CD4-positive, alpha-beta T cell treated with Interleukin-15 for 4 hours (primary cell): ENCODE measurements at places on chromosomes 12 and 14.

DNA sequence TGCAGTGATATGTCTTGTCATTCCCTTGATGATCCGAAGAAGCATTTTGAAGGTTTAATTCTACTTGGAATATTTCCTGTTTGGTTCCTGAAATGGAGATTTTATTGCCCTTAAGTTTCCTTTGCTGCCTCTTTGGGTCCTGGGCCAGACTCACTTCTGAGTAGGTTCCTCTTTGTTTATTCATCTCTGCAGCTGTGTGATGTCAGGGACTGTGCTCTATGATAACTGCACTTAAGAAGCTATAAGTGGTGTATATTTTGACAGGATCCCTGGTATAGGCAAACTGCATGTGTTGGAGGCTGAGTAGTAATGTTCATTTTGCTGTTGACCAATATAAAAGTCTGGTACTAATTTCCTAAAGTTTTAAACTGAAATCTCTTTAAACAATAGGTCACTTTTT lies at the start of gene KLRC4:
Gene KLRC4, minus strand, starts transcription at position 366 of the 400 bp plus-strand sequence. Its CDS starts 182 bp downstream, at position 184.
- peak; percentile 49 for DNase-seq

DNA sequence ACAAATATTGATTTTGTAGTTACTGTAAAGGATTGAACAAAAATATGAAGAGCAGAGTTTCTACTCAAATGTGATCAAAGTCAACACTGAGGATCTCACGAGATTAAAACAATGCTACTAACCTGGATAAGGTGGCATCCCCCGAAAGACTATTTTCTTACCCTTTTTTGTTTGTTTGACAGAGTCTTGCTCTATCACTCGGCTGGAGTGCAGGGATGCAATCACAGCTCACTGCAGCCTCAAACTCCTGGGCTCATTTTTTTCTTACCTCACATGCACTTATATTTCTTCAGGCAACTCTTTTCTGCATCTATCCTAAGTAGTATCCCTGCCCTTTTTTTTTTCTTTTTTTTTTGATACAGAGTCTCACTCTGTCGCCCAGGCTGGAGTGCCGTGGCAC lies 109.2 kb downstream of the VEZT start:
- DNase-seq, result no peak

- DNase-seq, result no peak
These were observed 292.4 kb upstream of the TBX3 start for GRCh38 chr12:114976372-114976771.

DNA sequence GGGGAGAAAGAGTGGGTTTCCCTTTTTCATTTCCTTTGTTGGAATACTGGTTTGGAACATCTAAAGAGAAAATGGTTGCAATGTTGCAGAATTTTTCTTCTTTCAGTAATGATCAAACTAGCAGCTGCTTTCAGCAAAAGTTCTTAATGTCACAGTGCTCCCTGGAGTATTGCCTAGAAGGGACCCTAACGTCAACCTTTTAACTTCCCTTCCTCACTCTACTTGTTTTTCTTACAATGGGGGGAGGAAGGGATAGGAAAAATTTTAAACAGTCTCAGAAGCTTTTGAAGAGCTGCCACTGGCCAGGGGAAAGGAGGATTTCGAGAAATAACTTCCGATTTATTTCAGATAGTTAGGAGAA lies 521.8 kb downstream of the MED13L start:
- no peak for DNase-seq

- no peak for DNase-seq
These were observed 786 bp downstream of the SLC25A47 start for GRCh38 chr14:100323942-100324307.

DNA sequence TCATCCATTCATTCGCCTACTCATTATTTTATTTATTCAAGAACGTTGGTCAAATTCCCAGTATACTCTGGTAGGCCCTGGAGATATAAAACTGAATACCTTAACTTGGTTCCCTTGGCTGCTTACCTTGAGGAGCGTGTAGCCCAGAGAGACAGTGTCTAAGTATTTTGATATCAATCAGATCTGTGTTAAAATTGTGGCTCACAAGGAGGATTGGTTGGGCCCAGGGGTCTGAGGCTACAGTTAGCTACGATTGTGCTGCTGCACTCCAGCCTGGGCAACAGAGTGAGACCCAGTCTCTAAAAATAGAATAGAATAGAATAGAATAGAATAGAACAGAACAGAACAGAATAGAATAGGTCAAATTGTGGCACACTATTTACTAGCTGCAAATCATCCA lies 438.4 kb downstream of the ADAMTS20 start:
- no peak for DNase-seq

- DNase-seq, result no peak
These were observed 660.4 kb downstream of the VRK1 start for GRCh38 chr14:97457575-97458085.

GRCh38 chr12:66189486-66189843 lies 451 bp downstream of the IRAK3 start:
- DNase-seq, result no peak

- no peak for DNase-seq
These were observed 11.9 kb downstream of the FBLN5 start for GRCh38 chr14:91935586-91935985.

- no peak for DNase-seq
These were observed 403.1 kb downstream of the TMEM121 start for GRCh38 chr14:105929327-105930081.

GRCh38 chr12:4977102-4977501 lies 66.6 kb upstream of the KCNA5 start:
- no peak for DNase-seq

DNA sequence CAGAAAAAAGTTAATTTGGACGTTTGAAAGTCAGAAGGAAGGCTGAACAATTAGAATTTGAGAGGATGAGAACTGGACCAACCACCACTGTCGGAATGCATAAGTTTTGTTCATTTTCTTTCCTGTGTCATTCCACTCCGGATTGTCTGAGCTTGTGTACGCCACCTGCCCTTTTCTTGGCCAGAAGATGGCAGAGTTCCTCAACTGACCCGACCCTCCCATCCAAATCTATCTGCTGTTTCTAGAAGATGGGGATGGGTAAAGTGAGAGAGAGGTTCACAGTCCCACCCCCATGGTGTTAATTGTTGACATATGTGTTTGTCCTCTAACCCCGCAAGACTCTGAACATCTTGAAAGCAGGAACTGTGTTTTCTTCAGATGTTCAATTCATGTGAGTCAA lies 388.0 kb downstream of the VRK1 start:
- peak; percentile 25 for DNase-seq

DNA sequence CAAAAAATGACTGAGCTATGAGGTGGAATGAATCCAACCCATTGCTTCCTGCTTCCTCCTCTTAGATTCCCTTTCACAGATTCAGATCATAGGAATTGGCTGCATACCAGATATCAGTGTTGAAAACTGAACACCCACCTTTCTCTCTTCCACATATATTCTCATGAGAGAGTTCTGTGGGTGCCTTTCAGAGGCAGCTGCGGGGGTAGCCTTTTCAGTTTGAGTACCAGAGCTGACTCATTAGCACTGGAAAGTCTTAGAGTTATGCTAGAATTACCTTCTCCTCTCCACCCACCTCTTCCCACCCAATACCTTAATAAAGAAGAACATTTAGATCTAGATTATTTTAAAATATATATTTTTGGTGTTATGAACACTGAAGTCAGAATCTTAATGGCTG lies 495.4 kb upstream of the SEL1L start:
- DNase-seq, result no peak

DNA sequence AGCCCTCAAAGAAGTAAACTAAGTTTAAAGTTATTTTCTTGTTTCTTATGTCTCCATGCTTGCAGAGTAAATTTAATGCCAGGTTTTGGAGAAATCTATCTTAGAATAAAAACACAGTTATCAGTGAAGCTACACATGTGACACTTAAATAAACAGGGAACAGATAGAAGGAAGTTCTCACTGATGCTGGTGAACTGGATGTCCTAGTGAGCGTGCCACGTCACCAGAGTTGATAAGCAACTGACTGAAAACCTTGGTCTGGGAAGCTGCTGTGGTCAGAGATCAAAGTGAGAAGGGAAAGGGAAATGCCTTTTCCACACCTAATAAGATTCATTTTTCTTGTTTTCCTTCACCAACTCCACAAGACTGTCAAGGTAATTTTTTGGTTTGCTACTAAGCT lies 74.8 kb upstream of the PCED1B start:
- DNase-seq, result no peak

GRCh38 chr14:68756734-68757133 lies 36.1 kb downstream of the ZFP36L1 start:
- no peak for DNase-seq

- DNase-seq, result no peak
These were observed 1.4 kb downstream of the SLC25A29 start for GRCh38 chr14:100304825-100305323.

DNA sequence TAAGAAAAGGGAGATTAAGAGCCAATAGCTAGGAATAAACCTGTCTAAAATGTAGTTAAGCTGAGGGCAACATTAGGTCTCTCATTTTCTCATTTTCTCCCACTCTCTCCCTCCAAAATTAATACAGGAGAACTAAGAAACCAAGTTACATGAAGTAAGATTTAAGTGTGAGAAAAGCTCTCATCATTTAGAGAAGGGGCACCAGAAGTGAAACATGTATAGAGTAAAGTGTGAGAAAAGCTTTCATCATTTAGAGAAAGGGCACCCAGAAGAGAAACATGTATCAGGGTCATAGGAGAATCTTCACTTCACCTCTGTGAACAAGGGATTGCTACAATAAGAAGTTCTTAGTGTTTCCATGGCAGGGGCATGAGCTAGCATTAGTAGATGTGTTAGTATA lies 132.4 kb upstream of the CNTN1 start:
- no peak for DNase-seq

DNA sequence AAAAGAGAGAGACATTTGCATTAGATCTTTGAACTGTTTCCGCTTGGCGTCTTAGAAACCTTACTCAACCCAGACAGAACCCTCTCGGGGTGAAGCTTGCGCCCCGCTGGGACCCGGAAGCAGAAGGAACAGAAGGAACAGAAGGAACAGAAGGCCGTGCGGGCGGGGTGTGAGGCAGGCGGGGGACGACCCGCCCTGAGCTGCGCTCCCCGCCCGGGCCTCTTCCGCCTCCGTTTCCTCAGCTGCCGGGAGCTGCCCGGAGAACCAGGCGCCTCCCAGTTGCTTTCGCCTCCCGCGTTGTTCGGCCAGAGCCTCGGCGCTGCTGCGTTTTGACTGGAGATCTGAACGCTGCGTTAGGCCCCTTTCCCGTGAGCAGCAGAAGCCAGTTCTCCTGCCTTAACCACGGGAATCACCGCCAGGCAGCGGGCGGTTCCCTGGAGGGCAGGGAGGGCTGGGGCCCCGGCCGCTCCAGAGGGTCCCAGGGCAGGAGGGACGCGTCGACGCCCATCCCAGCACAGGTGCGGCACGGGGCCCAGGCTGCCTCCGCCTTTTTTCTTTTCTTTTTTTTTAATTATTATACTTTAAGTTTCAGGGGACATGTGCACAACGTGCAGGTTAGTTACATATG lies 19.3 kb upstream of the MMP17 start:
- DNase-seq, result peak; percentile 14

DNA sequence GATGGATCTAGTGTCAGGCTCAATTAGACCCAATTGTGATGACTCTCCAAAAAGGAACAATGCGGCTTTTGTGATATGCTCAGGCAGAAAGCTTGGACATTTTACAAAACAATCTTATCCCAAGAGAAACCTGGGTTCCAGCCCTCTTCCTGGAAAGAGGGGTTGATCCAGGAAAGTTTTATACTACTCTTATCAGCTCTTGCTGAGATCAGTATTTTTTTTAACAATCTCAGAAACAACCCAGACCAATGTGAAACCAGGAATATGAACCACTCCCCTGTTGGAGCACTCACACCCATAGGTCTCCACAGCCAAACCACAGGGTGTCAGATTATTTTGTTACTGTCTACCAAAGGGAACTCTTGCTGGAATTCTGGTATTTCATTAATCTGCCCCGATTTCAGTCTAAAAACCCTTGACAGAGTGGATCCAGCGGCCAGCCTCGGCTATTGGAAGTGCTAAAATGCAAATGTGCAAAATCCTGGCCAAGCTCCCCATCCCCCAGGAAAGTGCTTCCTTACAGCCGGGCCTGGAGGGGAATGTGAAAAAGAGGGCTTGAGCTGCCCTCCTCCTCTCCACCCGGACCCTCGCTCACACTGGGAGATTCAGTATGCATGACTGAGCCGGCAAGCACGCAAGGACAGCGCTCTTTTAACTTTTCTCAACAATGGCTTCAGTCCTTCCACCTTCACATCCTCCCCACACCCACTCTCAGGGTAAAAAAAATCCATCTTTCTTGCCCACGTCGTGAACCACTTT lies 4.0 kb downstream of the FBXL14 start:
- DNase-seq, result no peak

DNA sequence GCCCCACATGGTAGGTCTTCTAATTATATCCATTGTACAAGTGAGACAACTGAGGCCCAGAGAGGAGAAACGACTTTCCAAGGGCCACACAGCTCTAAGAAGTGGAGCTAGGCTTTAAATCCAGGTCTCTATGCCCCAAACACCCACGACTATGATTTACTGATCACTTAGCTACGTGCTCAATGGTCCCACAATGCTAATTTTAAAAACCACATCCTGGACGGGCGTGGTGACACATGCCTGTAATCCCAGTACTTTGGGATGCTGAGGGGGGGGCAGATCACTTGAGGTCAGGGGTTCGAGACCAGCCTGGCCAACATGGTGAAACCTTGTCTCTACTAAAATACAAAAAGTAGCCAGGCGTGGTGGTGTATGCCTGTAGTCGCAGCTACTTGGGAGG lies 8.4 kb upstream of the MLEC start:
- DNase-seq, result no peak

GRCh38 chr14:83470466-83470865 lies 1936.8 kb upstream of the SEL1L start:
- no peak for DNase-seq

- no peak for DNase-seq
These were observed 69.9 kb downstream of the DDX51 start for GRCh38 chr12:132074216-132074615.

- no peak for DNase-seq
These were observed 76.3 kb downstream of the GRIP1 start for GRCh38 chr12:66602483-66603143.

DNA sequence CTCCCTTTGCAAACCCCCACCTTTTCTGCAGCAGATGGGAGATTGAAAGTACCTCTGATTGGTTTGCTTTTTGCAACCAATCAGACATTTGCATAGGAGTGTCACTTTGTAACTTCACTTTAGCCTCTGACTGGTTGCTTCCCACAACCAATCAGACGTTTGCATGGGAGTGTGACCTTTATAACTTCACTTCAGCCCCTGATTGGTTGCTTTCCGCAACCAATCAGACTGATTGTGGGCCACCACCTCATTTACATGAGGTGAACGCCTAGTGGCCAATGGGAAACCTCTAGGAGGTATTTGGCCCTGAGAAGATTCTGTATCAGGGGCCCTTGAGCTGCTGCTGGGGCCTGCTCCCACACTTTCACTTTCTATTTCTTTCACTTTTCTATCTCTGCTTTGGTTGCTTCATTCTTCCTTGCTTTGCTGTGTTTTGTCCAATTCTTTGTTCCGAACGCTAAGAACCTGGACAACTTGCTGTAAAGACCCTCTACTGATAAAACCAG lies 106.0 kb upstream of the PRICKLE1 start:
- DNase-seq, result no peak

- DNase-seq, result no peak
These were observed 183.3 kb downstream of the CCDC59 start for GRCh38 chr12:82174936-82175335.

- no peak for DNase-seq
These were observed 106.5 kb downstream of the TMTC3 start for GRCh38 chr12:88248606-88249005.

- no peak for DNase-seq
These were observed 157.6 kb upstream of the PDE3A start for GRCh38 chr12:20210621-20211215.
